ENCODE measurements at places on chromosomes 7 and 10. TPM values are rescaled to one million over a fixed set of nuclear protein-coding genes. Genes with fewer than 3 reads are reported as not detected.

DNA sequence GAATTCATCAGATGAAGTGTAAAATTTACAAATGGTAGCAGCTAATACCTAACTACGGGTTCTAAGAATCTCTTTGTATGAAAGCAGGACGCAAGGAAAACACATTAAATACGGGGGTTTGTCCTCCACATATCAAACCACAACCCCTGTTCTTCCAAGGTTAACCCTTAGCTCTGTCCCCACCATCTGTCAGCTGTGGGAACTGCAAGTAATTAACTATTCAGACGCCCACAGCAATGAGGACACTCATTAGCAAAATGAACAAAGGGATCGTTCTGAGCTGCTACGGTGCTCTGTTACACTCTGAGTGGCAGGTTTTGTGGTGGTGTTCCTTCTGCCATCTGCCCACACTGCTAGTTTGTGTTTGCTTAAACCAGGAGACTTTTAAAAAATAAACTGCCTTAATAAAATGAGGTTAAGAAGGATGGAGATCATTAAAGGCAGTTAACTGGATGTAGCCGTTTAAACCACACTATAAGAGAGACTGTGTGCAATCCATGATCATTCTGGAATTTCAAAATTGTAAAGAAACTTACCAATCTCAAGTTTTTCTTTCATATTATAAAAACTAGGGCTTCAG is 51.4 kb downstream of the C10orf67 start:
- peak; percentile 41 for DNase-seq

SLIT1 gene
- under 0.01 TPM for total RNA-seq

GRCh38 chr7:8142477-8142876 is 119.5 kb downstream of the ICA1 start:
- DNase-seq, result no peak

SLC18A3 gene
- total RNA-seq, result not detected
